T-helper 9 cell (primary cell): ENCODE measurements at places on chromosomes 2 and 18.

- DNase-seq: no peak
These were observed 593.1 kb upstream of the NRXN1 start for GRCh38 chr2:51624995-51625394.

DNA sequence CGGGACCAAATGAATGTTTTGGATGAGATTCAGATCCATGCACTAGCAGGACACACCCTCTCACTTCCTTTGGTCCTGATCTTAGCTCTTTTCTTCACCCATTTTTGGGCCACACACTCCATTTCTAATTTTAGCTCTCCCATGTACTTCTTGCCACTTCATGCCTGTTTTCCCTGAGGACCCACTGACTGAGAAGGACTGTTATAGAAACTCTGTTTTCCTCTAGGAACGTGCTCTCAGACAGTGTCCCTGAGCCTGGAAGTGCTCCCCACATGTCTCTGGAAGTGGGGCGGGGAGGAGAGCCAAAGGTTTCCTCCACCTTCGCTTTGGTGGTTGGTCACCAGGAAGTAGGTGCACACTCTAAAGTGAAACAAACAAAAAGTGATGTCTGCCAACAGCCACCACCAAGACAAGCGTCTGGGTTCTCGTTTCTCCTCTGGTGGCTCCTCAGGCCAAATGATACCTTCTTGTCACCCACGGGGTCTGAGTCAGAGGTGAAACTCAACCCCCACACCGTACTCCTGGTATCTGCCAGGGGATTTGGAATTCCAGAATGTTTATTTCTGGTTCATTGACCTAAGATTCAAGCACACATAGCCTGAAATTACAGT is 74.7 kb downstream of the MERTK start:
- DNase-seq: no peak

DNA sequence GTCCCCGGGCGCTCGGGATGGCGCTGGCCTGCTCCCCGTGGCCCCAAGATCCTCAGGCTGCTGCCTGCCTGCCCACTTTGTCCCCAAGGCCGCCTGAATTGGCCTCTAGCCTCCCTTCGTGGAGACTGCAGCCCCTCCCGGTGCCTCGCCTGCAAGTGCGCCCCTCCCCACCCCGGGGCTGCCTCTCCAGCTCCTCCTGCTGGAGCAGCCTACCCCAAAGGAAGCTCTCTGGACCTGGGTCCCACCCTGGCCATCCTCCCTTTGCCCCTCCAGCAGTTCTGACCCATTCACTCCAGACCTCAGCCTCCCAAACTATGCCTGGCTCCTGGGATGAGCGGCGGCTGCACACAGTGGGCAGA is 6.2 kb downstream of the ESPNL start:
- DNase-seq: no peak

GRCh38 chr2:75705921-75706320 is 4.8 kb downstream of the GCFC2 start:
- DNase-seq: no peak

DNA sequence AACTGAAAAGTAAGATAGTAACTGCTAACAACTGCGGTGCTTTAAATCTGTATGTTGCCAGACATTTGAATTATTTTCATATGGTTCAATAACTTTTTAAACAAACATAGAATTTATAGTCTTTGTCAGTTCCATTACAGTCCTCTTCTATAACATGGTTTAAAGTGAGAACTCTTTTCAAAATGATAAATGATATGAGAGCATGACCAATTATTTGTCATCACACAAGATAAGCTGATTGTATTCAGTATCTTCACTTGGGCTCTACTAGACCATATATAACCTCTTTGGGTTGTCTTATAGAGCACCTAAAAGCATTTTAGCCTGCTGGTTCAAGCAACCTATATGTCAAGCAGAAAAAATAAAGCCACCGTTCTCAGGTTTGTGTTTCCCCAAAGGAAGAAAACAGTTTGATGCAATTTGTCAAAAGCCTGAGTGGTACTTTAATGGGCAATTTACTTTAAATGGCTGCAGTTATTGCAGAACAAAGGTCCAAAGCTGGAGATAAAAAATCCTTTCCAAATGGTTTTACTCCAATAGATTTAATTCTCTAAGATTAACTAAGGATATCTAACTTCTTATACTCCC is 298.4 kb downstream of the FSIP2 start:
- DNase-seq: no peak

- no peak for DNase-seq
These were observed 18.8 kb upstream of the MRPL33 start for GRCh38 chr2:27752551-27753237.

- DNase-seq: no peak
These were observed 86.8 kb upstream of the HAAO start for GRCh38 chr2:42879121-42879705.

GRCh38 chr18:74148543-74149070 is 284 bp downstream of the TIMM21 start:
- DNase-seq: no peak

GRCh38 chr2:169977530-169977929 is 150.3 kb downstream of the UBR3 start:
- DNase-seq: no peak

- DNase-seq: no peak
These were observed 6.2 kb downstream of the ZBTB7C start for GRCh38 chr18:48402953-48403352.

GRCh38 chr2:239912938-239913635 is 112.1 kb downstream of the NDUFA10 start:
- no peak for DNase-seq

GRCh38 chr2:71191570-71191943 is 35.3 kb downstream of the PAIP2B start:
- DNase-seq: no peak

DNA sequence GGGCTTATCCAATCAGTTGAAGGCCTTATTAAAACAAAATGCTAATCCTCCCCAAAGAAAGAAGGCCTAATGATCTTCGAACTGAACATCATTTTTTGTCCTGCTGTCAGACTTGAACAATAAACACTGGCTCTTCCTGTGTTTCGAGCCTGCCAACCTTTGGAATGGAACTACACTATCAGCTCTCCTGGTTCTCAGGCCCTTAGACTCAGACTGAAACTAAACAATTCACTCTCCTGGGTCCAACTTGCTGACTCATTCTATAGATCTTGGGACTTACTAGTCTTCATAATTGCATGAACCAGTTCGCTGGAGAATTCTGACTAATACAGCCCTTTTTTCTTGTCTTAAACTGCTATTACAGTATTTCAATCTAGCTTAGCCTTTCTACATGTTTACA is 235.2 kb downstream of the LNPK start:
- no peak for DNase-seq

DNA sequence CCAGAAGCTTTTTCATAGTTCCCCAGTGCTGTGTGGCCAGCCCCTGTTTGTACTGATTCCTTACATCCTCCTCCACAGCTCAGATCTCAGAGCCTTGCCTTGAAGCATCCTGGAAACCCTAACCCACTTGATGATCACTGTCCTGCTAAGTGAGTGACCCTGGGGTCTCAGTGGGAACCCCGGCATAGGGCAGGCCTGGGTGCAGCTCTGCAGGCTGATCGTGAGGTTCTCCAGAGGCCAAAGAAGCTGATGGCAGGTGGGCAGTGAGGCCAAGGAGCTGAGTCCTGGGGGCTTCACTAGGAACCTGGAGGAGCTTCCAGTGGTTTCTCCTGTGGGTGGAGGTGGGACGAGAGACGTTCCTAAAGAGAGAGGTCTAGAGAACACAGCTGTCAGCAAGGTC is 47.4 kb upstream of the BIN1 start:
- no peak for DNase-seq
